Colonic mucosa (tissue), 4 donors: ENCODE measurements at places on chromosomes 4 and X. TPM values are rescaled to one million over a fixed set of nuclear protein-coding genes. Genes with fewer than 3 reads are reported as not detected.

Gene ASB5
- total RNA-seq = 1.7 TPM

Gene CT45A2
- not detected for total RNA-seq

Gene RFC1
- 28.2 TPM for total RNA-seq

Gene SFRP2
- 36.2 TPM for total RNA-seq

Gene TXK
- total RNA-seq = 0.72 TPM

Gene SCRG1
- not detected for total RNA-seq

Gene LONRF3
- total RNA-seq = 7.8 TPM

Gene ARHGEF38
- 14.4 TPM for total RNA-seq

Gene MAOB
- 9.2 TPM for total RNA-seq

Gene GAGE12F
- total RNA-seq = not detected

- no peak overlapping the region for H3K27ac ChIP-seq
- H3K36me3 ChIP-seq = no peaks in the 10 kb centered on the region
- no peak overlapping the region for H3K4me3 ChIP-seq
- DNase-seq = no peak
These were observed 901.8 kb downstream of the GLUD2 start for GRCh38 chrX:121949041-121949760.

DNA sequence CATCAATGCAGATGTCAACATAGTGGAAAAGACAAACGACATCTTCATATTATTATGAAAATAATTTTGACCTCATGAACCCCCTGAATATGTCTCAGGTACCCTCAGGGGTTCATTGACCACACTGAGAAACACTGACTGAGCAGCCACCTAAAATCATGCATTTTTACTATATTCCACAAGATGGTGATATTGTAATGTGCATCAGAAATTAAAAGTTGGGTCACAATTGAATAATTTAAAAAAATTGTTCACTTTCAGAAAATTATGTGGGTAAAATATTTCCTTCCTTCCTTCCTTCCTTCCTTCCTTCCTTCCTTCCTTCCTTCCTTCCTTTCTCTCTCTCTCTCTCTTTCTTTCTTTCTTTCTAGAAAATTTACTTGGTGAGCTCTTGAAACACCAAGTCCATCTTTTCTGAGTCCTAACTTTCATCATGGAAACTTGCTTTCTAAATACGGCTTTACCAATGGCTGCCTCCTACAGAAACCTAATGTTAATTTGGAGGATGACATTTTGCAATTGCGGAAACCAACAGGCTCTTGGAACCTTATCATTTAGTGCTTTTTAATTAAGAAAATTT lies 103.6 kb downstream of the RTL3 start:
- H3K27me3 ChIP-seq = no peaks in the 10 kb centered on the region
- DNase-seq = no peak
- no peak overlapping the region for H3K4me3 ChIP-seq
- no peak overlapping the region for H3K27ac ChIP-seq

DNA sequence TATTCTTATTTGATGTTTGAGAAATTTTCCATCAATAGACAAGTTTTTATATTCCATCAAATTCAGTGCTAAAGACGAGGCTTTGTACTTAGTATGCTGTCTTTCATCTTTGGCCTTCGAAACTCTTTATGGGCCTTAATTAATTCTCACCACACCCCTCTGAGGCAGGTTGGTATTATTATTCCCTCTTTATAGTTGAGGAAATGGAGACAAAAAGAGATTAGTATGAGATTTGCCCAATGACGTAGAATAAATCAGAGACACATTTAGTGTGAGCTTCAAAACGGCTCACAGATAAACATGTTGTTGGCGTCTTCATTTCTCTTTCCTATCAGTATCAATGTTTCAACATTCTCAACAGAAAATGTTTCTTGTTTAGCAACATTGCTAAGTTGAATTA lies 35.9 kb upstream of the PTPN13 start:
- H3K4me3 ChIP-seq = no peak overlapping the region
- H3K27me3 ChIP-seq = no peaks in the 10 kb centered on the region
- no peak for DNase-seq
- no peaks in the 10 kb centered on the region for H3K36me3 ChIP-seq
- H3K27ac ChIP-seq = no peak overlapping the region

GRCh38 chr4:25030277-25031076 lies at the start of gene LGI2:
LGI2 (minus strand) TSS chr4:25030946; CDS start chr4:25030693, 253 bp downstream.
- peak within 1 kb of the TSS; percentile 38 for H3K4me3 ChIP-seq
- H3K36me3 ChIP-seq = no peaks in the 10 kb centered on the region
- H3K4me1 ChIP-seq = no peaks in the 10 kb centered on the region
- no peak within 1 kb of the TSS for H3K27ac ChIP-seq

- H3K4me3 ChIP-seq = no peak overlapping the region
- H3K36me3 ChIP-seq = no peaks in the 10 kb centered on the region
- DNase-seq = no peak
- no peaks in the 10 kb centered on the region for H3K4me1 ChIP-seq
- H3K27me3 ChIP-seq = no peaks in the 10 kb centered on the region
These were observed 231.4 kb downstream of the PRDM5 start for GRCh38 chr4:120691106-120691505.

DNA sequence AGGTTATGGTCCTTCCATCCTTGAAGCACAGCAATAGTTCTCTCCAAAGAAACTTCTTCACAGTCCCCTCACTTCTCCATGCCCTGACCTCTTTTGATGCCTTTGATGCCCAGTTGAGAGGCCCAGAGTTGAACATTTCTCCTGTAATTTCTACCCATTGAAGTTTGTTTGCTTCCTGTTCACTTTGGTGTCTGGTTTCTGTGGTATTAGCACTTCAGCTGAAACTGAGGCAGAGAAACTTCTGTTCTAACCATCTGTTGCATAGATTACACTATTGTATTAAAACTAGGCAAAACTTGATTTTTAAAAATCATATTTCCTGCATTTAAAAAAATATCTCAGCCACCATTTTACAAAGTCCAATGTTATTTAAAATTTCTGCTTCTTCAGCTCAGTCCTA lies 89.8 kb upstream of the ADGRG2 start:
- no peak overlapping the region for H3K4me3 ChIP-seq
- no peak overlapping the region for H3K27ac ChIP-seq
- no peak for DNase-seq
- no peaks in the 10 kb centered on the region for H3K36me3 ChIP-seq

DNA sequence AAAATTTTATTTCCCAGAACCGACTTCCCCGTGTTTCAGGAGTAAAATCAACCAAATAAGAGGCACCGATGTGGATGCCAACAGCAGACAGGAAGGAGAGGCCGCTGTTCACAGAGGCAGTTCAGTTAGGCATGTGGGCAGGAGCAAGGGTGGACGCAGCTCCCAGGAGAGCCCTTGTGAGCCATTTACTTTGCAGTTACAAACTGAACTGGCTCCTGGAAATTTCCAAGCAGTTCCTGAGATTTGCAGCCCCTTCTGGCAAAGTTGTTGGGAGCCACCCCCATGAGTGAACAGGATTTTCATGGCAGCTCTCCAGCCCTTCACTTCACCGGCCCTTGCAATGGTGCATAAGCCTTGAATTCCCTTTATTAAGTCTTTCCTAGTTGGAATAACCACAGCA lies 189.1 kb downstream of the AFAP1 start:
- DNase-seq = no peak
- no peaks in the 10 kb centered on the region for H3K4me1 ChIP-seq
- H3K4me3 ChIP-seq = no peak overlapping the region
- H3K27ac ChIP-seq = no peak overlapping the region
- no peaks in the 10 kb centered on the region for H3K27me3 ChIP-seq

DNA sequence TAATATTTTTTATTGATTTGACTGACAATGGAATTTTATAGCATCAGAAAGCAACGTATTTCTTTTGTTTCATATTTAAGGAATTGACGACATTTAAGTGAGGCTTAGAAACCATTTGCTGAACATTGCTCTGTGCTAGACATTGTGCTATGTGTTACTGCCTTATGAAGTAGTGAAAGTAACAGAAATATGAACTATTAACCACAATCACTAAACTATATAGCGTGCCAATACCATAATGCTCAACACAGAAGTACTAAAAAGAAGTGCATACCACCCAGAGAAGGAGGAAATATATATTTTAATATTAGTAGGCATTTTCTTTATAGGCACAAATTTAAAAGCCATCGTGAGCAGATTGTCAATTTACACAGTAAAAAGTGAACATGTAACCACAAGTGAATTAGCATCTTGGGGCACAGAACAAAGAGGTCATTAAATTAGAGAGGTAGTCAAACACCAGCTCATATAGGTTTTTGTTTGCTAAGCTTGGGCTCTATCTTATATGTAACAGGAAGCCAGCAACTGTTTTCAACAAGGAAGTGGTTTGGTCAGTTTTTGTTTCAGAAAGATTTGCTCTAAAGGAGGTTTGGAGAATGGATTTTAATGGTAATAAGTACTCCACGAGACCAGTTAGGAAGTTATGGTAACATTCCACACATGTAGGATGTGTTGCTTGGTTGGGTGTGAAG lies 270.7 kb downstream of the GRXCR1 start:
- no peak overlapping the region for H3K4me3 ChIP-seq
- no peak overlapping the region for H3K27ac ChIP-seq
- no peaks in the 10 kb centered on the region for H3K36me3 ChIP-seq
- no peaks in the 10 kb centered on the region for H3K27me3 ChIP-seq
- DNase-seq = no peak
- H3K4me1 ChIP-seq = no peaks in the 10 kb centered on the region

DNA sequence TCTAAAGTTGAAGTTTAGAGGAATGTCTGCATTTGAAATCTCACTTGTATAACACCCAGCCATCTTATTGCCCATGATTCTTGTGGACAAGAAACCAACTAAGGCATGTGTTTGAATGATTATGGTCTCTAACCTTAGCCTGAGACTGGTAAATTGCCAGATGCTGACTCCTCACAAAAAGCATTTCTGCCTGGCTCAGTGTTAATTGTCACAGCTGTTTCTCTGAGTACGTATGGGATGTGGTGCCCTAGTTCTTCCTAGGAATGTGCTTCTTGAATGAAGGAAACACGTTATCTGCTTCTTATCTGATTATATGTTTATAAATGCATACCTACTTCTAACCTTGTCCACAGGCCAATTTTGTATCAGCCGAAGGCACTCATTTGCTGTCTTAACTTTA lies 63.1 kb upstream of the NDP start:
- H3K36me3 ChIP-seq = no peaks in the 10 kb centered on the region
- H3K27me3 ChIP-seq = no peaks in the 10 kb centered on the region
- H3K4me1 ChIP-seq = no peaks in the 10 kb centered on the region
- no peak overlapping the region for H3K4me3 ChIP-seq

DNA sequence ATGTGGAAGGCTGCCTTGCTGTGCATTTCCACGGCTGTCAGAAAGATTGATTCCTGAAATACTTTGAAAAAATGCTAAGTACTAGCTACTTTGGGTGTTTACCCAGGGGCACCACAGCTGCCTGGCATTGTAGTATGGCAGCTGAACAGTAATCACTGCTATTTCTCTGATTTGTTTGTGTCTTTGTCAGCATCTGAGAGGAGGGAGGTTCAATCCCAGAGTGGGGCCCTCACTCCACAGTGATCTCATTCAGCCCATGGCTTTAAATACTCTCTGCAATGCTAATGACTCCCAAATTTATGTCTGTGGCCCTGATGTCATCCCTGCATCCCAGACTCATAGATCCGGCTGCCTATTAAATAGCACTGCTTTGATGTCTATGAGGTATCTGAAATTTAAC lies 575.3 kb upstream of the MAGEB2 start:
- H3K4me1 ChIP-seq = no peaks in the 10 kb centered on the region
- DNase-seq = no peak
- H3K36me3 ChIP-seq = no peaks in the 10 kb centered on the region
- H3K4me3 ChIP-seq = no peak overlapping the region
- H3K27ac ChIP-seq = no peak overlapping the region

DNA sequence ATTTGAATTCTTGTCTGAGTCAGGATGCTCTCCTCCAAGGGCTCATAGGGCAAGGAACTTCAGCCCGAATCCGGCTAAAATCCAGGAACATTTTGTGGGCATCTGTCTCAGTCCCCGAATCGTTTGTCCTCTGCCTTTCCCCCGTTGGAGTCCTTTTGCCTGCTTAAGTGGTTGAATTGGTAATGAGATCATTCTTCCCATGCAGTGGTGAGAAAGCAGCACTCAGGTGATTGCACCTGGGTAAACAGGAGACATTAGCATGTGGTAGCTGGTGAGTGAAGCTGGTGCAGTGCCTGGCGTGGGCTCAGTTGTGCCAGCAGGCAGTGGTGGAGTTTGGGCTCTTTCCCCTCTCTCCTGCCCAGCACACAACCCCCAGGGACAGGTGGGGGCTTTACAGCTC lies 61.9 kb upstream of the MTM1 start:
- no peaks in the 10 kb centered on the region for H3K36me3 ChIP-seq
- H3K27me3 ChIP-seq = no peaks in the 10 kb centered on the region
- H3K27ac ChIP-seq = no peak overlapping the region
- no peak for DNase-seq
- H3K4me3 ChIP-seq = no peak overlapping the region
- peaks cover 4% of the 10 kb centered on the region for H3K4me1 ChIP-seq

DNA sequence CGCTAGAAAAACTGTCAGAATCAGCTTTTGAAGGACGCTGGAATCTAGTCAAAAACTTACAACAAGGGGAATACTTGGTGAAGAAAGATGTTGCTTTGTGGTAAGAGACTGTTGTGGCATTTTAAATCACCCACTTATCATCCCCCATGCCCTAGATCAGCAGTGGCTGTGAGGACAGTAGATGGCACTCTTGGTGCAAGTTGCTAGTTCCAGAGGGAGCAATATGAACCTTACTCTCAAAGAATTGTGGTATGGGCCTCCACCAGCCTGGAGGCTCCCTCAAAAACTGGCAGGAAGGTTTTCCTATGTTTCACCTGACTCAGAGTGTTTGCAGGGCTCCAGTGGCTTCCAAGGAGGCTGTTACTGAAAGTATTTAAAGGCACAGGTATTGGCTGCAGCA lies 37.7 kb upstream of the SLC16A2 start:
- H3K36me3 ChIP-seq = no peaks in the 10 kb centered on the region
- no peaks in the 10 kb centered on the region for H3K27me3 ChIP-seq
- no peaks in the 10 kb centered on the region for H3K4me1 ChIP-seq
- no peak overlapping the region for H3K4me3 ChIP-seq

DNA sequence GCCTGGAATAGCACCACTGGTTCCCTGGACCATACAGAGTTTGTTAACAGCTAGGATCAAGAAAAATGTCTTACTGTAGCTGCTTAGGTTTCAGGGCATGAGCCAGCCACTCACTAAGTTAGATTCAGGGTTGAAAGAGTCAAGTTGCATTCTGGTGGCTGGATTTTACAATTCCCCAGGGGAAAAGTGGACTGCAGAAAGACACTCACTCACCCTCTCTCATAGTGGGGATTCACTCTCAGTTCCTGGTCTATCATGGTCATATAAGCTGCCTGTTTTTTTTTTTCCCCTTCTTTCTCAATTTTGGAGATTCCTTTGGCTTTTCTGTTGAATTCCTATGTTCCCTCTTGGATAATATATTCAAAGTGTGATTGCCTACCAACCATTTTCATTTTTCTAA lies 744.2 kb upstream of the GRIA3 start:
- H3K4me1 ChIP-seq = no peaks in the 10 kb centered on the region
- H3K27me3 ChIP-seq = no peaks in the 10 kb centered on the region
- no peaks in the 10 kb centered on the region for H3K36me3 ChIP-seq
- H3K4me3 ChIP-seq = no peak overlapping the region
- no peak overlapping the region for H3K27ac ChIP-seq

GRCh38 chr4:152162331-152162697 lies 373.6 kb downstream of the FBXW7 start:
- DNase-seq = no peak
- no peaks in the 10 kb centered on the region for H3K27me3 ChIP-seq
- H3K4me3 ChIP-seq = no peak overlapping the region
- H3K36me3 ChIP-seq = no peaks in the 10 kb centered on the region
